Peyer's patch (tissue), 4 donors: ENCODE measurements at places on chromosomes 3 and 15. TPM values are rescaled to one million over a fixed set of nuclear protein-coding genes. Genes with fewer than 3 reads are reported as not detected.

The ITPKA gene
- 95.6 TPM for total RNA-seq

The TUSC2 gene
- 19.8 TPM for total RNA-seq

The BLM gene
- total RNA-seq: 1.0 TPM

DNA sequence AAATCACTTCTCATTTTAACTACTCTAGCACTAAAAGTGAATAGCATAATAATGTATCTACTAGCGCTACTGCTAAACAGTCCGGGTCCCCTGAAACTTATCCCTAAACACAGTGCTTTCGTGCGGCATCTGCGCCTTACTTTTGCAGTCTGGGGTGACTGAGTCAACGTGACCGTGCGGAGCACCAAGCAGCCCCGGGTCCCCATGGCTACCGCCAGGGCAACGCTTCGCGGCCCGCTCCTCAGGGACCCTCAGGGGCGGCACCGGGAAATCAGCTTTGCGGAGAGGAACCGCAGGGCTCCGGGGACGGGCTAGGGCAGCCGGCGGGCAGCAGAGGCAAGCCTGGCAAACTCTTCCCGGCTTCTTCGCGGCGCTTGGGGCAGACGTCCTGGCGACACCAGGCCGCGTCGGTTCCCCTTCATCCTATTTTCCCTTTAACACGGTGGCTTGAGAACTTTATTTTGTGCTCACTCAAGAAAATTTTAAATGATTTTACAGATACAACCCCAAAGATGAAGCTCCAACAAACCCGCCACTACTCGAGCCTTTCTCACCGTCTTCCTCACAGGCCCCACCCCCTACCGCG is 757 bp upstream of the DIPK2A start:
- H3K27ac ChIP-seq: peak overlapping the region; percentile 98
- no peaks in the 10 kb centered on the region for H3K36me3 ChIP-seq
- DNase-seq: no peak
- H3K4me1 ChIP-seq: peaks cover 20% of the 10 kb centered on the region

- H3K4me1 ChIP-seq: no peaks in the 10 kb centered on the region
- H3K27me3 ChIP-seq: no peaks in the 10 kb centered on the region
- H3K36me3 ChIP-seq: no peaks in the 10 kb centered on the region
- H3K4me3 ChIP-seq: no peak overlapping the region
- H3K27ac ChIP-seq: no peak overlapping the region
These were observed 25.9 kb upstream of the KIF23 start for GRCh38 chr15:69388260-69388705.

- H3K36me3 ChIP-seq: no peaks in the 10 kb centered on the region
- H3K27ac ChIP-seq: peak overlapping the region; percentile 85
- peaks cover 7% of the 10 kb centered on the region for H3K4me1 ChIP-seq
- peak overlapping the region; percentile 59 for H3K4me3 ChIP-seq
- no peaks in the 10 kb centered on the region for H3K27me3 ChIP-seq
- peak; percentile 77 for DNase-seq
These were observed 61.1 kb downstream of the AMOTL2 start for GRCh38 chr3:134312873-134313846.

DNA sequence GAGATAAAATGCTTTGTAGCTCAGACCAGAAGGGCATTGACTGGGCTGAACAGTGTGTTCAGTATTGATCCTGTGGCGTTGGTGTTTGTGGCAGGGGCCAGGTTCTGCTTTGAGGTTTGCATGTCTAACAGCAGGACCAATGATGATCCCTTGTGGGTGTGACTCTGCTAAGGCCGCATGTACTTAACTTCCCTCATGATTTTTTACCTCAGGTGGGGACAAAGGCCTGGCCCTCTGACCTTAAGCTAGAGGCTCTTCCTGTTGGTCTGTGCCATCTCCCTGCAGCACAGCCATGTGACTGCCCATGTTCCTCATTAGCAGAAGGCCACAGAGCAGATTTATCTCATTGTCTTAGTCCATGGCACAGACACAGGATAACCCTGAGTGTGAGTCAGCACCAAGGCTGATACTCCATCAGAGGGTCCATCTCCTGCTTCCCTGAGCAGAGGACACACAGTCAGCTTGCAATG is 34.3 kb upstream of the BSN start:
- no peak for DNase-seq
- H3K36me3 ChIP-seq: peaks cover 20% of the 10 kb centered on the region
- no peaks in the 10 kb centered on the region for H3K4me1 ChIP-seq
- H3K27ac ChIP-seq: no peak overlapping the region

GRCh38 chr15:57731530-57732103 is 25.1 kb downstream of the POLR2M start:
- H3K27me3 ChIP-seq: no peaks in the 10 kb centered on the region
- no peak for DNase-seq
- H3K4me3 ChIP-seq: no peak overlapping the region
- H3K36me3 ChIP-seq: no peaks in the 10 kb centered on the region
- H3K4me1 ChIP-seq: no peaks in the 10 kb centered on the region
- no peak overlapping the region for H3K27ac ChIP-seq

- H3K36me3 ChIP-seq: no peaks in the 10 kb centered on the region
- no peak for DNase-seq
- H3K4me1 ChIP-seq: no peaks in the 10 kb centered on the region
These were observed 59.9 kb downstream of the ADAM10 start for GRCh38 chr15:58689646-58690045.

DNA sequence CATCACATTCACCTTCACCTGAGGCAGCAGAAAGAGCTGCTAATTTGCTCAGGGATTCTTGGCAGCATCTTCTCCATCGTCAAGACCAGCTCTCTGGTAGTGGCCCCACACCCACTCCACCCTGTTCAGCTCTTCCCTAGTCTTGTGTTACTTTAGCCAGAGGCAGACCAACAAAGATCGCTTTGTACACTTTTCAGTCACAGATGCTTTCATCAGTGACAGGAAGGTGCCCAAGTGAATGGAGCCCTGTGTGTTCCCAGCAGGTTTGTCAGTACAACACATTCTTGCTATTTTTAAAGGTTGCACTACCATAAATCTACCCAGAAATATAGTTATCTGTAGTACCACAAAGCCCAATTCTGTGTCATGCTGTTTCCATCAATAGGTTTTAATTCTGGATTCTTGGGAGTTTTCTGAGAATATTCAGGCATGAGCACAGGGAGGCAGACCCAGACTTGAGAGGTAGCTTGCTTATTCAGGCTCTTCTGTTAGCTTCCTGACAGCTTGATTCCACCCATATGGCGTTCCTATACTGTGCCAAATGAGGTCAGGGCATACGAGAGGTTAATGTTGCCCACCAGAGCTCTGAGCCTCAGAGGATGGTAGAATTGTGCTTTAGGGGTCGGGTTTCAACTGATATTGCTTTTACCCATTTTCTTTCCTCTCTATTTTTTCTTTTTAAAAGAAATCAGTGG is 109.8 kb upstream of the MANF start:
- DNase-seq: no peak
- no peaks in the 10 kb centered on the region for H3K36me3 ChIP-seq
- H3K4me3 ChIP-seq: no peak overlapping the region
- no peak overlapping the region for H3K27ac ChIP-seq
